ENCODE measurements at places on chromosomes 6 and 20. TPM values are rescaled to one million over a fixed set of nuclear protein-coding genes. Genes with fewer than 3 reads are reported as not detected.

GRCh38 chr20:50169329-50169823 is 15.9 kb upstream of the PEDS1 start:
- no peak overlapping the region for H3K27ac ChIP-seq
- peaks cover 23% of the 10 kb centered on the region for H3K4me1 ChIP-seq
- no peaks in the 10 kb centered on the region for H3K36me3 ChIP-seq
- no peak overlapping the region for H3K4me3 ChIP-seq
- H3K27me3 ChIP-seq: peaks cover 16% of the 10 kb centered on the region

GRCh38 chr6:79234150-79235022 is at the start of gene HMGN3:
TSS of gene HMGN3 (minus strand) at chr6:79234682.
- DNase-seq: peak; percentile 84
- no peaks in the 10 kb centered on the region for H3K27me3 ChIP-seq
- peak within 1 kb of the TSS; percentile 96 for H3K4me3 ChIP-seq
- peaks cover 5% of the 10 kb centered on the region for H3K36me3 ChIP-seq

GRCh38 chr20:25573288-25574251 is 11.8 kb downstream of the NINL start:
- no peaks in the 10 kb centered on the region for H3K4me1 ChIP-seq
- H3K36me3 ChIP-seq: no peaks in the 10 kb centered on the region
- H3K27ac ChIP-seq: no peak overlapping the region
- no peak overlapping the region for H3K4me3 ChIP-seq
- peaks cover 3% of the 10 kb centered on the region for H3K27me3 ChIP-seq

The CLPSL1 gene
- not detected for total RNA-seq

The ZC3H12D gene
- 225 TPM for total RNA-seq

GRCh38 chr6:136544326-136544725 is 5.9 kb downstream of the MAP7 start:
- no peak overlapping the region for H3K4me3 ChIP-seq
- no peak for DNase-seq
- H3K36me3 ChIP-seq: no peaks in the 10 kb centered on the region
- H3K27ac ChIP-seq: no peak overlapping the region
- peaks cover 39% of the 10 kb centered on the region for H3K27me3 ChIP-seq

GRCh38 chr20:25541676-25542075 is 43.7 kb downstream of the NINL start:
- H3K36me3 ChIP-seq: no peaks in the 10 kb centered on the region
- DNase-seq: no peak
- peaks cover 10% of the 10 kb centered on the region for H3K4me1 ChIP-seq
- no peaks in the 10 kb centered on the region for H3K27me3 ChIP-seq
- no peak overlapping the region for H3K4me3 ChIP-seq
- H3K27ac ChIP-seq: no peak overlapping the region

Measured in activated B cell treated with CpG ODN at 0.5 μM for 24 hours (primary cell).